Esophagus muscularis mucosa (tissue), 4 donors: ENCODE measurements at places on chromosomes 7 and 10. TPM values are rescaled to one million over a fixed set of nuclear protein-coding genes. Genes with fewer than 3 reads are reported as not detected.
A peak's percentile ranks its signal among the peaks of the same experiment; 100 is the strongest.

- peaks cover 8% of the 10 kb centered on the region for H3K4me1 ChIP-seq
- H3K36me3 ChIP-seq: no peaks in the 10 kb centered on the region
- DNase-seq: no peak
These were observed 10.4 kb upstream of the GSAP start for GRCh38 chr7:77426521-77427051.

HTRA1 gene
- total RNA-seq: 108 TPM

DNA sequence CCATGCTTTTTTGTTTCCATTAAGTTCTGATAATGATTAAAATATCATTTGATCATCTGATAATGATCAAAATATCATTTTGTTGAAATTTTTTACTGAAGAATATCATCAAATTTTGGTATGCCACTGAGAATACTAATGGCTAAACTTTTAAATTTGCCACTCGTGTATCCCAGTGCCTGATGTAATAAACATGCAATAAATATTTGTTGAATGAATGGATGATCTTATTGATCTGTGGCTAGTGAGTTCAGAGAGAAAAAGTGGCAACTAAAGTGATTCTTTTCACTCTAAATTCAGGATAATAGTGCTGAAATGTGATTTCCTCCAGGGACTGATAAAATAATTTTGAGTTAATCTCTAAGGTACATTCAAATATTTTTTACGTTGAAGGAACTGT is 159.3 kb upstream of the WNT16 start:
- H3K27ac ChIP-seq: no peak overlapping the region
- no peak for DNase-seq
- H3K27me3 ChIP-seq: no peaks in the 10 kb centered on the region
- no peaks in the 10 kb centered on the region for H3K4me1 ChIP-seq

DNA sequence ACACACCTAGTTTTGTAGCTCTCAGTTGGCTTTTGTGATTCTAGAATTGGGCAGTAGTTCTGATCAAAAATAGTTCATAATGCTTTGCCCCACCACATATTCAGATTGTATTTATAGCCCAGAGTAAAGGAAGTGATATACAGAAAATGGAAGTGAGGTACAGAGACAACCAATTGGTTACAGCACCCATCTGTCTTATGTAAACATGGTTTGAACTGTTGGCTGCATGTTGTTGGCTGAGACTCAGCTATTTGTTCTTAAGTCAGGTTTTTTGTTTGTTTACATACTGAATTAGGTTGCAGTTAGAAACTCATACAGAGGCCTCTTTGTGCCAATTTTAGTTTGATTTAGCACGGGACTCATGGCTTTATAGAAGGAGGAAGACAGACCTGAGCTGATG is 158.9 kb upstream of the GPR26 start:
- no peaks in the 10 kb centered on the region for H3K27me3 ChIP-seq
- DNase-seq: no peak

- peaks cover 67% of the 10 kb centered on the region for H3K4me1 ChIP-seq
- DNase-seq: peak; percentile 93
- peak overlapping the region; percentile 89 for H3K4me3 ChIP-seq
- H3K27ac ChIP-seq: peak overlapping the region; percentile 97
These were observed 844 bp upstream of the KAT6B start for GRCh38 chr10:74825371-74826141.

TMEM184A gene
- 0.42 TPM for total RNA-seq

PTEN gene
- 117 TPM for total RNA-seq

DNA sequence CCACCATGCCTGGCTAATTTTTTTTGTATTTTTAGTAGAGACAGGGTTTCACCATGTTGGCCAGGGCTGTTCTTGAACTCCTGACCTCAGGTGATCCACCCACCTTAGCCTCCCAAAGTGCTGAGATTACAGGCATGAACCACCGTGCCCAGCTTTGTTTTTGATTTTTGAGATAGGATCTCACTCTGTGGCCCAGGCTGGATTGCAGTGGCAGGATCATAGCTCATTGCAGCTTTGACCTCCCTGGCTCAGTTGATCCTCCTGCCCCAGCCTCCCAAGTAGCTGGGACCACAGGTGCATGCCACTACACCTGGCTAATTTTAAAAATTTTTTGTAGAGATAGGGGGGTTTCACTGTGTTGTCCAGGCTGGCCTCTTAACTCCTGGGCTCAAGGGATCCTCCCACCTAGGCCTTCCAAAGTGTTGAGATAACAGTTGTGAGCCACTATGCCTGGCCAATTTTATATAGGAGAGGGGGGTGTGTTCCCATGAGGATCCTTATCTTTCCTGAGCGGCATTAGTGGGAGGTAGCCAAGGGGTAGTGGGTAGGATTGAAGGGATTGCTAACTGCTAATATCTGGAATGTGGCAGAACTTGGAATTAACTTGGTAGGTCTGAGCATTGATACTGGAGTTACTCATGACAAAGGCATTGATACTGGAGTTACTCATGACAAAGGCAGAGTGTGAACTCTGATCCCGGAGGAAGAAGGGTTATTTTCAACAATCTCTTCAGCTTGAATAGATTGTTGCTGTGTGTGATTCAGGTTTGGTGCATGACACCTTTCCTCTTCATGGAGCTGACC is 1.0 kb upstream of the NOLC1 start:
- peak overlapping the region; percentile 83 for H3K4me3 ChIP-seq
- no peak for DNase-seq
- no peaks in the 10 kb centered on the region for H3K27me3 ChIP-seq
- H3K36me3 ChIP-seq: peaks cover 63% of the 10 kb centered on the region
- H3K27ac ChIP-seq: peak overlapping the region; percentile 93
- H3K4me1 ChIP-seq: peaks cover 34% of the 10 kb centered on the region
